Left ventricle myocardium inferior (tissue), 1 donor: ENCODE measurements at places on chromosomes 11 and 22. TPM values are rescaled to one million over a fixed set of nuclear protein-coding genes. Genes with fewer than 3 reads are reported as not detected.

The NDUFA6 gene
- total RNA-seq = 270 TPM

The OR10D3 gene
- total RNA-seq = not detected

The UPK2 gene
- not detected for total RNA-seq

The RDX gene
- 125 TPM for total RNA-seq

The TSGA10IP gene
- not detected for total RNA-seq

The CNGA4 gene
- total RNA-seq = not detected

The OR52B6 gene
- total RNA-seq = not detected

GRCh38 chr22:26642465-26643417, 14.6 kb upstream of the MIAT start:
- DNase-seq = peak; percentile 32

DNA sequence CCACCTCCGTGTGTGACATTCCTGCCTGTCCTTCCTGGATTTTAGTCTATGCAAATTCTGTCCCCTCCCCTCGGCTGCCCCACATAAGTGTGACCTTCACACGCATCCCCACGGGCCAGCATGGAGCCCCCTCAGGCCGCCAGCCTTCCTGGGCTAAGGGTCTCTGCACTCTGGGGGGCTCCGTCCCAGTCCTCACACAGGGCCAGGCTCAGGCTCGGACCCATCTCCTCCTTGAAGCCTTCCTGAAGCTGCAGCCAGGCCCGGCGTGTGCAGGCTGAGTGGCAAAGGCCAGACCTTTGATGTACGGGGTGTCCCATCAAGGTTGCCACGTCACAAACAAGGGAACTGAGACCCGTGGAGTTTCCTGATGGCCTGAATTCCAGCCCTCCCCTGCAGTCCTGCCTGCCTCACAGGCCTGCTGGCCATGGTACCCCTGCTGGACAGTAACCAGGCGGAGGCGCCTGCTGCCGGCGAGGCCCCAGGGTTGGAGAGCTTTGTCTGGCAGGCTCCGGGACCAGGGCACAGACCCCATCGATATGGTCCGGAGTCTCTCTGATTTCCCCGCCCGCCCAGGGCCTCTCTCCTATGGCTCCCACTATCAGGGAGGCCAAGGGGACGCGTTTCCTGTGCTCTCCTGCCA, 791.7 kb downstream of the BRD1 start:
- DNase-seq = no peak

- DNase-seq = no peak
Observed at GRCh38 chr22:19871023-19871844, 16.6 kb upstream of the GNB1L start.

DNA sequence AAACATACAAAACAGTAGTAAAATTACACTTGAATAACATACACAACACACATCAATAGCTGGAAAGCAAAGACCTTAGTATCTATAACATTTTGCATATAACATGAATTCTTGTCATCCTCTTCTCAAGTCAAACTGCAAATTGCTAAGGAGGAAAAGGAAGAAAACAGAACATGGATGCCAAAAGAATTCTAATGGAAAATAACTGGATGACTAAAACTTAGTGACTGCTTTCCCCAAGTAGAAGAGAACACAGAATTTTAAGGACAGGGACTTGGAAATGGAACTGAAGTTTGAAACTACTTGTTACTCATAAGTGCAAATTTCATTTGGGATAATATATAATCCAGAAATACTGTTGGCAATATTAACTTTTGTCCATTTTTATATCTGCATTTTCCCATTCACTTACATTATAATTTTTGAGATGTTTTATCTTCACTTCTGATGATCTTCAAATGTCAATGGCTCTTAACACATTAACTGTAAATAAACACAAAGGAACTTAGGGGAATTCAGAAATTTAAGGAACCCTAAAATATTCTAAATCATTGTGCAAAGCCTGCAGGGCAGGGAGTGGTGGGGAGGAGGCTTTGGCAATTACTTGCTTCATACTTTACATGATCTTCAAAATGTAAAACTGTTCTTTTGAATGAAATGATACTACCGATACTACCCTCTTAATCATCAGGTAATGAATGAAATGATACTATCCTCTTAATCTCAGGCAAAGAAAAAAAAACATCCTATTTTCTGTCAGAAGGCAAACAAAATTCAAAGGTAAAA, 9.9 kb downstream of the MTMR2 start:
- DNase-seq = no peak

- DNase-seq = no peak
Observed at GRCh38 chr11:22800482-22800881, 29.1 kb downstream of the SVIP start.

DNA sequence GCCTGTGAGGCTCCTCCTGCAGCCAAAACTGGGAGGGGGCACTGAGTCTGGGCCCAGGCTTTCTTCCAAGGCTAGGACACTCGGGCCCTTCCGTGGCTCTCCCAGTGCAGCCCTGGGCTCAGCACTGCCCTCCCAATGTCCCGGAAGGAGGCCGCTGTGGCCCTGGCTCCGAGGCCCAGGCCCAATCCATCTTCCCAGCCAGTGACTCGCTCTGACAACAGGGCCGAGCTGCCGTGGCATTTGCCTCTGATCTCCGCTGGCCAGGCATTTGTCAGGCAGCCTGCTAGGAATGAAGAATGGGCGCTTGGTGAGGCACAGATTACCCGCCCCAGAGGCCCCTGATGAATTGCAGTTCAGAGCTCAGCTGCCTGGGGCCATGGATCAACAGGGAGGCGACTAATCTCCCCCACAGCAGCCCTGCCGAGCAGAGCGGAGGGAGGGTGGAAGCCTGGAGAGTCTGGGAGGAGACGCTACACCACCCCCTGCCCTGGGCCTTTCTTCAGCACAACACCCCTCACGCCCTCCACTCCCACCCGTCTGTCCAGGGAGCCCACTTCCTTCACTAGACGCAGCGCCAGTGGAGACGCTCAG, 8.3 kb downstream of the FXYD2 start:
- no peak for DNase-seq

- no peak for DNase-seq
Observed at GRCh38 chr11:1823376-1824220, 11.2 kb upstream of the SYT8 start.

DNA sequence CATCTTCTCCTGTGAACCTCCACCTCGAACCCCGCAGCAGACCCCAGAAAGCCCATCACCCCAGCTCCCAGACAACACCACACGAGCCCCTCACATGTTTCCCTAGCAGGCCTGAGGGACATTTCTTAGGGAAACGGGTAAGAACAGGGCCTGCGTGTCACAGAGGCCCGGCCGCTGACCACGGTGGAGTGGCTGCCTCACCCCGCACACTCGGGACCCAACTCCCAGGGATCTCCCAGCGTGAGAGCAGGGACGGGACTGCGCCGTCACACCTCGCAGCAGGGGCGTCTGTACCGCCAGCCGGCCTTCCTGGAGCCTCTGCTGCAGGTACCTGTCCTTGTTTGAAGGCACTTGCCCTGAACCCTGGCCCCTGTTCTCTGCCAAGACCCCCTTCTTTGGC, 10.2 kb downstream of the ATP5MGL start:
- DNase-seq = no peak

DNA sequence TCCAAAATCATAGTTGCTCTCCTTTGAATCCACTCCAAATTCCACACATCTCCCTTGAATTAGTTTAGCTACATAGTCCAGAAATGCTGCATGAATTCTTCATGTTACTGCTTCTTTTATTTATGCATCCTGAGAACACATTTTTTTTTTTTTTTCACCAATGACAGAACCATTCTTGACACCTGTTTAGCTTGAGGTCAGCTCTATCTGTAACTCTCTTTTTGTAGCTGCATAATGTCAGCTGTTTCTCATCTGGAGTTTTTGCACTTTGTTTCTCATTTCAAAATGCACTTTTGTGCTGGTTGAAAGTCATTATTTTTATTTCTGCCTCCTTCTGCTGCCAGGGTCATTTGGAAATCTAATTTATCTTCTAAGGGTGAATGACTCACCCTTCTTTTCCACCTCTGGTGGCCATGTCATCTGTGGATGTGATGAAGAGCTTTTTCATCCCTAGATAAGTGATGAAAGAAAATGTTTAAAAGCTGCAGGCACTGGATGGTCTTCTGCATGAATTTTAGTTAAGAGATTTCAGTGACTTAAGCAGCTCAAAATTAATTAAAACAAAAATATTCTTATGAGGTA, 93.7 kb downstream of the JRKL start:
- DNase-seq = no peak

DNA sequence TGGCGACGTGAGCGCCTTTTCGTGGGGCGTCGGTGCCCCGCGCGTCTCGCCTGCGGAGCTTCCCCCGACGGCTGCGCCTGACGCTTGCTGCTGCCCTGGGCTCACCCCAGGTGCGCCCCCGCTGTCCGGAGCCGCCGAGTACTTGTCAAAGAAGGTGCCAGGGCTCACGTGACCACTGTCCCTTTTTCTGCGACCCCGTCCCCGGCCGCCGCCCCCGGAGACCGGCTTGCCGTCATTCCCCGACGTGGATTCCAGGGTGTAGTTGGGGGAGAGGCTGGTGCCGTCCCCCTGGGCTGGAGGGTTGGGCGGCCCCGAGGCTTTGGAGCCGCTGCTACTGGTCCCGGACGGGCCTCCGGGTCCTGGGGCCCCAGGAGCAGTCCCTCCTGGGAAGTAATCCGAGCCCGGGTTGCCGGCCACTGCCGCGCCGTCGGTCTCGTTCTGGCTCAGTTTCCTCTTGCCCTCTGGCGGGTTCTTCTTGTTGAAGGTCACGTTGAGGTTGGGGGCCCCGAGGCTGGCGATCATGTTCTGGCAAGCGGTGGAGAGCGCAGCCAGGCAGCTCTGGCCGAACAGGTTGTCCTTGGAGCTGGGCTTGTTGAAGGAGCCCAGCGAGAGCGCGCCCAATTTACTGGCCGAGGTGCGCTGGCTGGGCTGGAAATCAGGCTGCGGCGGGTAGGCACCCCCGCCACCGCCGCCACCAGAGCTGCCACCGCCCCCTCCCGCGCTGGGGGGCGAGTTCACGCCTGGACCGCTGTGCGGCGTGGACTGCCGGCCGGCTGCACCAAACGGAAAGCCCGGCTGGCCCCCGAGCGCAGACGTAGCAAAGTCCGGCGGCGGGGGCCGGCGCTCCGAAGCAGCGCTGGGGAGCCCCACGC, 3.8 kb downstream of the MN1 start:
- no peak for DNase-seq

DNA sequence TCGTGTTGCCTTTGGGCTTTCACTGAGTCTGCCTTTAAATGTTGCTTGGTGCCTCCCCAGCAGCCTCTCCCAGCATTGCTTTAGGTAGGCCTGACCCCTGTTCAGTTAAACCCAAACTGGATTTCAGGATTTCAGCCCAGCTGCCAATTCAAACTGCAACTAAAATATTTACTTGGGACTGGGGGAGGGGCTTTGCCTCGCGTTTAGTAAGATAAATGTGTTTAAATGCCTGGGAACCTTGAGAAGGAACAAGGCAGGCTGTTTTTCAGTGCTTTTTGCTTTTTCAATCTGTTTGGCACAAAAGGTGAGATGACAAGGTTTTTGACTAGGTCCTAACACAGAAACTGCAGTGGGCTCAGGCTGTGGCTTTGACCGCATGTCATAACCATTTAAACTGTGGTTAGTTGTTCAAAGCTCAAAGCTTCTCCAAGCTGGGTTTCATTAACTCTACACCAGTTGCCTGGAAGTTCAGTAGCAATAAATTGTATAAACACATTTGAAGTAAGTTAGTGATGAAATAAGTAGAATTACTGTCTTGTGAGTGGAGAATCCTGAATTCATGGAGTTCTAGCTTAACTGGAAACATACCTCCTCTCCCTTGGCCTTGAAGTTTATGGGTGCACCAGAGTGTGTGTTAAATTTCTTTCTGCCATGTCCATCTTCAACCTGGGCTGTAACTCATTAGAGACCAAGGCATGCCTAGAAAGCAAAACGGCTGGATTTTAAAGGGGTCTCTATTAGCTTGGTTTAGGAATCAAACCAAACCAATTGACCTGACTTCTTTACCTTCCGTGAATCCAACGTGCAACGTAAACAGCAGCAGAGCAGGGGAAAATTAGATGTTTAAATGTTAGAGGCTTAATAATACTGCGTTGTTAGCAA, 3.6 kb downstream of the PKNOX2 start:
- no peak for DNase-seq

DNA sequence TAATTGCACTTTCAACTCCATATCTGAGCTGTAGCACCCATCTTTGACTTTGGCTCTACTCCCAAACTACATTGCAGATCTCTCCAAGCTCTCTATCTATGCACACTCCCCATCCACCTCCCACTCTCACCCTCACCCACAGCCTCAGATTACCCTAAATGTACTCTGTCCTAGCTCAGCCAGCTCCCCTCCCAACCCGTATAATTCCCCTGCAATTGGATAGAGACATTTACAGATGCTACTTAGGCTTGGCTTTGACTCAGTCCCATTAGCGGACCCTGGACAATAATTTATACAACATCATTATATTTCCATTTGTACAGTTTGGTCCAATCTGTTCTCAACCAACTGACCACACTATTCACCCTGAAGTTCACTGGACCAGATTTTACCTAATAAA, 338.9 kb upstream of the ANO3 start:
- no peak for DNase-seq

DNA sequence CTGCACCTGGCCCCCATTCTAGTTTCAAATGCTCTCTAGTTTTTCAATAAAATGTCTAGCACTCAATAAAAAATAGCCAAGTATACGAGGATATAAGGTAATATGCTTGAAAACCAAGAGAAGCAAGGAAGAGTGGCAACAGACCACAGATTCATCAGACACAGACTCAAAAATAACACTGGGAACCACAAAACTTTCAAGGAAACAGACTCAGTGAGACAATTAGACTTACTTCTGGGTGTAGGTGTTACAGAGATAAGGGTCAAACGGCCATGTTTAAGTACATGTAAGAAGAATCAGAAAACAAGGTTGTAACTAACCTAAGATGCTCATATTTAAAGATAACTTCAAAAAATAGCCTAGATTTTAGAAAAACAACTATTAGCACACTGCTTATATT, 67.0 kb downstream of the TRMU start:
- no peak for DNase-seq

DNA sequence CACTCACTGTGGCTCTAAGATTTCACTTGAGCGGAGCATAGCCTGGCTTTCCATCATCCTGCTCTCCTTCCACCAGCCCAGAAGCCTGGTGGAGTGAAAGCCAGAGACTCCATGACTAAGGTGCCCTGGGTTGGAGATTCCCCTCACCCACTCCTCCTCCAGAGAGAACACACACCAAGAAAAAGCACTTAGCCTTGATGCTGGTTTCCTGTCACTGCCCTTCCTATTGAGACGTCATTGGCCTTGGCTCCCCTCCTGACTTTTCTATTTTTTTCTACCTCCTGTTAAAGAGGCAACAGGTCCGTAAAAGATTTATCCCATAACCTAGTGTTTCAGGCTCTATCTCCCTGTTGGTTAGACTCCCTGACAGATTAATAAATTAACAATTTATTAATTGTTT, 38.5 kb upstream of the APLNR start:
- DNase-seq = no peak

DNA sequence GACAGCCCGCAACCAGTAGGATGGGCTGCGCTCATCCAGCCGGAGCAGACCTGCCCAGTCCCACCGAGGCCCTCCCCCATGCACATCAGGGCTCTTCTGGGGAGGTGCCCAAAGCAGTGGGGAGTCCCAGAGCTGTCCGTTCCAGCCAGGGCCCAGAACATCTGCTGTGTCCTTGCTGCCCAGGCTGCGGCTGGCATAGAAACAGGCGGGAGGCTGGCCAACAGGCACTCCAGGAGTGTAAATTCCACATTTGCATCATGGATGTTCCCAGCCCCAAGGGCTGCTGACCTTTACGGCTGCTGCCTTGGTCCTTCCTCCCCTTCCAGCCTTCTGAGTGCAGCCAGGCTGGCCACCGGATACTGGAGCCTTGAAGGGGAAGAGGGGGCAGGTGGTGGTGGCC, 30.0 kb upstream of the SYT7 start:
- peak; percentile 69 for DNase-seq

GRCh38 chr11:79413268-79413667, 27.6 kb downstream of the TENM4 start:
- DNase-seq = peak; percentile 89
